ELF-1 (cell line): ENCODE measurements at places on chromosomes 11 and 22.

- no peak for DNase-seq
Measured at GRCh38 chr11:115180272-115180671, 323.9 kb downstream of the CADM1 start.

GRCh38 chr11:117992136-117992535, 5.9 kb downstream of the IL10RA start:
- DNase-seq = no peak

- DNase-seq = no peak
Measured at GRCh38 chr11:58057481-58057880, 26.7 kb downstream of the OR6Q1 start.

DNA sequence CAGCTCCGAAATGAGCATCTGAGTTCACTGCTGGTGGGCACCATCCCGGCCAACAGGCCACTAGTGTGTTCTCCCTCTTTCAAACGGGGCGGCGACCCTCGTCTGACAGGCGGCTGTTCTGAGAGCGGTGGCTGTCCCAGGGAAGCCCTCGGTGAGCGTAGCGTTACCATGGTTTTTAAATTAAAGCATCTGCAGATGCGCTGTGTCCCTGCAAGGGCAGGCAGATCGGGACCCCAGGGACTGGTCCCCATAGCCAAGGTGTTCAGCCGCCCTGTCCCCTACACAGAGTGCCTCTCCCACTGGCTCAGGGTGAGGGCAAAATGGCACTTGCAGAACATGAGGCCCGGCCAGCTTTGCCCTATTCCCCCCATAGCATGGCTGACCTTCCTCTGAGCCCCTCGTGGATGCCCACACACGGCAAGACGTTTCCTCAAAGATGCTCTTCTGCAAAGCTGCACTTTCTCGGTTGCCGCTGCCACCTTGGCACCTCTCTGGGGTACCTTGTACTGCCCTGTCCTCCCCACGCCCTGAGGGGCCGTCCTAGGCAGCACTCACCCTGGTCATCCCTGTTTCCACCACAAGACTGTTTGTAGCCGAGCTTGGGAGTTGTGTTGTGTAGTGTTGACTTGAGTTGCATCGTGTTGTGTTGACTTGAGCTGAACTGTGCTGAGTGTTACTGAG, 51.9 kb upstream of the KCNQ1OT1 start:
- no peak for DNase-seq

- DNase-seq = no peak
Measured at GRCh38 chr11:26229257-26229656, 102.7 kb upstream of the ANO3 start.

DNA sequence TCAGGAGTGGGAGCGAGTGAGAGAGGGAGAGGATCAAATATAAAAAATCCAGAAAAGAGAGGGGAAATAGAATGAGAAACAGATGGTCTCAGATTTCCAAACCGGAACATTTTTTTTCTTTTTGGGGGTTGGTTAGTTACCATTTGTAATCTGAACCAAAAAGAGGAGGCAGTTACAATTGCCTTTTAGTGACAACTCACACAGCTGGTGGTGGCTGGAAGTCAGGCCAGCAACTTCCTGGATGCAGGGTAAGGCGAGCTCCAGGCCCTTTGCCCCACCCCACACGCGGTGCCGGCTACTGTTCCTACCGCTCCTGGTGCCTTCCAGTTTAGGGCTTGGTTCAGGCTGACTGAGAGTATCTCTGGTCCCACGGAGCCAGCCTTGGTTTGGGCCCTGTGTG, 21.0 kb upstream of the UBASH3B start:
- DNase-seq = no peak

DNA sequence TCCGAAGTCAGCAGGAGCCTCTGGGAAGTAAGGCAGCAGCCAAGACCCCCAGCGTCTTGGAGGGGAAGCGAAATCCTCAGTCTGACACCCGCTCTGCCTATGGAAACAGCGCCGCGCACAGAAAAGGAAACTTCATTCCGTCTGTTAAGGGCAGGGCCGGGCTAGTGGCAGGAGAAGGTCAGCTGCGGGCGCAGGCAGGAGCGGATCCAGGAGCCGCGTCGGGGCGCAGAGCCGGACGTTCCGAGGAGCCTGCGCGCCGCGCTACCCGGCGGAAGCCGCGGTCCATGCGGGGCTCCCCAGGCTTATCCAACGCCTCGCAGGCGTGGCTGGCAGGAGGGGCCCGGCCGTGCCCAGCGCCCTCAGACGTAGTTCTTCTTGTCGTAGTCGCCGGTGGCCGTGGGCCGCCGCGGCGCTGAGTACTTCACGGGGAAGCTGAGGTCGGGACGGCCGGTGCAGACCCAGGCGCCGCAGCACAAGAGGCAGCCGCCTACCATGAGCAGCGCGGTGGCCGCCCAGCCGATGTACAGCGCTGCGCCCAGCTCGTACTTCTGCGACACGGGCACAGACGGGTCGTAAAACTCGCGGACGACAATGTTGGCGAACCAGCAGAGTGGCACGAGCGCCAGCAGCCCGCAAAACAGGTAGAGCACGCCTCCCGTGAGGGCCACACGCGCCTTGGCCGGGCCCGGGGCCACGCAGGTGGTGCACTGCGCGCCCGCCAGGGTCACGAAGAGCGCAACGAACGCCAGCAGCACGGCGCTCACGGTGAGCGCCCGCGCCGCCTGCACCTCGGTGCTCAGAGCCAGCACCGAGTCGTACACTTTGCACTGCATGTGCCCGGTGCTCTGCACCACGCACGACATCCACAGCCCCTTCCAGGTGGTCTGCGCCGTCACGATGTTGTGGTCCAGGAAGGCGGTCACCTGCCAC, 705 bp downstream of the CLDN5 start:
- peak; percentile 71 for DNase-seq

DNA sequence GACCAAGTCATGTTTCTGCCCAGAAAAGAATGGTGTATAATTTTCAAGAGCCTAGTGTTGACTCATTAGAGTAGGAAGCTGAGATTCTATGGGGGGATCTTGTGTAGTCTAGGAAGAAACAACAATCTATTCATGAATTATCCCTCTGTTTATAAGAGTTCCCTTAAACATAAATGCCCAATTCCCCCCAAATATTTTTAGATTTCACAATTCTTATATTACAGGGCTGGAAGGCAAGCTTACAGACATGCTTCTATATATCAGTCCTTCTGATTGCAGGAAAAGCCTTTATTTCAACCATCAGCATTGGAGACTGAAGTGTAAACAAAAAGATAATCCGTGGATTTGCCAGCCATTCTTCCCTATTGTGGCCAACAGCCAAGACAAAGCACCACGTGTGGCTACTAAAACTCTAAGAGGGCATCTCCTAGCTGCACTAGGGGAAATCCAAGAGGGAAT, 71.4 kb downstream of the NAT10 start:
- no peak for DNase-seq

DNA sequence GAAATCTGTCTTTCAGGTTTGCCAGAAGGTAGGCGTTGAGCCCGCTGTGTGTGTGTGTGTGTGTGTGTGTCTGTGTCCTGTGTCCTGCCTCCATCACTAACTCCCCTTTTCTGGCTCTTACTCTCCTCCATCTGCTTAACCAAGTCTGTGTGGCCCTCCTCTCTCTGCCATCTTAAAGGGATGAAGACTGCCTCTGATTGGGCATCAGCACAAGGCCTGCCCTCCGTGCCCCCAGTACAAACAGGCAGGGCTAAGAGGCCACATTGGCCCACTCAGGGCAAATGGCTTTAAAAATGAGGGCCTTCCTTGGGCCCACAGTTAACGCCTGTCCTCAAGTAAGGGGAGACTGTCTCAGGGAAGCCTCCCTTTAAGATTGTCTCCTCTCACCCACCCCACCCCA, 10.9 kb downstream of the RCOR2 start:
- DNase-seq = no peak

GRCh38 chr11:76568139-76568538, 102.4 kb downstream of the LRRC32 start:
- DNase-seq = no peak

GRCh38 chr11:5123802-5124521, 14.2 kb downstream of the OR52A5 start:
- peak; percentile 73 for DNase-seq

GRCh38 chr11:34243600-34244464, 114.0 kb downstream of the ABTB2 start:
- peak; percentile 86 for DNase-seq

DNA sequence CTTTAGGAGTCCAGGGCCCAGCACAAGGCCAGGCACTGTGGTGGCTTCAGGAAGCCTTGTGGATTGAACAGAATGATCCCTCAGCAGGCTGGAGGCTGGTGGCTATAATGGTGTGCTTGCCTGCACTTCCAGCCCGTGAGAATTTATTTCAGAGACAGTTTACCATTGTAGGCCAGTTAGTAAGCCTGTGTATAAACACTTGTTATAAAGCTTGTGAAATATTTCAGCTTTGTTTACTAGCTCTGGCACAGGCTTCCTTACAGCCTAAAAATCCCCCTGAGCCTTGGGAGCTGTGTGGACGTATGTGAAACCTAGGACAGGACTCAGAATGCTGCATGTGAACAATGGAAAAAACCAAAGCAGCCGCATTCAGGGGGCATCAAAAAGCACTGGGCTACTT, 26.6 kb upstream of the ACER3 start:
- DNase-seq = no peak

DNA sequence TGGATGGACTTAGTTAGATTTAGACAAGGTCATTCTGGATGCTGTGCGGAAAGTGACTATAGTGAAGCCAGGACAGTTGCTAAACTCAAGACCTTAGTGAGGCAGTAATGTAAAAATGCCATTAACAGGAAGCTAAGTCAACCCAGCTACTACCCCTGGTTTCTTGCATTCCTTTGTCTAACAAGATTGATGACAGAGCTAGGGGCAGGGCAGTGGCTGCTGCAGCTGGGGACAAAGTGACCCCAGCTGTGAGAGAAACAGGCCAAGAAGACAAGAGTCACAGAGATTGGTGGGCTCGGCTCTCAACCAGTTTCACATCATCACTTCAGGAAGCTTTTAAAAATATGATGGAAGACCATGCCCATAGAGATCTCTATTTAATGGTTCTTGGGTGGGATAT, 110.4 kb upstream of the POU2AF2 start:
- DNase-seq = peak; percentile 59

GRCh38 chr11:128664317-128664716, 29.6 kb upstream of the FLI1 start:
- DNase-seq = peak; percentile 69

GRCh38 chr11:93737904-93738612, 3.2 kb downstream of the TAF1D start:
- DNase-seq = no peak

DNA sequence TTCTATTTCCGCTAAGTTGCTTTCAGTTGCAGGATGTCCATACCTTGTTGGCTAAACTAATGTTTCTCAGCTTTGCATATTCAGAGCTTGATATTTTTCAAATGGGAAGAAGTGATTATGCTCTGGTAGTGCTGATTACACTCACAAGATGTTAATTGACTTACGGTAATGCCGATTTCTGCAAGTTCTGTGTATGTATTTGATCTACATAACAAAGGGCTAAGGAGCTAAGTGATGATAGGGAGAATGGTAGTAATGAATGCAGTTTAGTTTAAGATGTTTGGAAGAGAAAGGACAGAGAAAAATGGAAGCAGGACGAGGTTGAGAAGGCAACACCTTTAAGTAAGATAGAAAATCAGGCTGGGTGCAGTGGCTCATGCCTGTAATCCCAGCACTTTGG, 61.4 kb downstream of the FAM83F start:
- DNase-seq = no peak

GRCh38 chr22:26558248-26558895, 31.6 kb downstream of the TPST2 start:
- no peak for DNase-seq

DNA sequence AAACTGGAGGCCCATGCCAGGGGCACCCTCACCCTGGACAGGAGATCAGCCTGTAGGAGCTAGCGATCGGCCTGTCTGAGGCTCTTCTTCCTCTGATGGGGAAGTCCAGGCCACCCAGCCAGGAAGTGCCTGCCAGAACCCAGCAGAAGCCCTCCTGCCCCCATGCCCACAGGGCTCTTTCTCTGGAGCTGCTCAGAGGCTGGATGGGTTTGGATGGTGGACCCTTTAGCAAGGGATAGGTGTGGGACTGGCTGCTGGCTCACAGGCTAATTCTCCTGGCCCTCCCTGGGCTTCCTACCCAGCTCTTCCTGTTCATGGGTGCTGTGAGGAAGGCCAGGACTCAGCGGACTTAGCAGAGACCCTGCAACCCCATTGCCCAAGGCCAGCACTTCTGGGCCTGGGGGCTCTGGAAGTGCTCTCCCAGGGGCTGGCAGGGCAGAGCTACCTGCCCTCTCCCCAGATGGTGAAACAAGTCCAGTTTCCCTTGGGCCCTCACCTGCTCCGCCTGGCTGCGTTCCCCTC, 7.6 kb downstream of the FXYD2 start:
- peak; percentile 71 for DNase-seq

DNA sequence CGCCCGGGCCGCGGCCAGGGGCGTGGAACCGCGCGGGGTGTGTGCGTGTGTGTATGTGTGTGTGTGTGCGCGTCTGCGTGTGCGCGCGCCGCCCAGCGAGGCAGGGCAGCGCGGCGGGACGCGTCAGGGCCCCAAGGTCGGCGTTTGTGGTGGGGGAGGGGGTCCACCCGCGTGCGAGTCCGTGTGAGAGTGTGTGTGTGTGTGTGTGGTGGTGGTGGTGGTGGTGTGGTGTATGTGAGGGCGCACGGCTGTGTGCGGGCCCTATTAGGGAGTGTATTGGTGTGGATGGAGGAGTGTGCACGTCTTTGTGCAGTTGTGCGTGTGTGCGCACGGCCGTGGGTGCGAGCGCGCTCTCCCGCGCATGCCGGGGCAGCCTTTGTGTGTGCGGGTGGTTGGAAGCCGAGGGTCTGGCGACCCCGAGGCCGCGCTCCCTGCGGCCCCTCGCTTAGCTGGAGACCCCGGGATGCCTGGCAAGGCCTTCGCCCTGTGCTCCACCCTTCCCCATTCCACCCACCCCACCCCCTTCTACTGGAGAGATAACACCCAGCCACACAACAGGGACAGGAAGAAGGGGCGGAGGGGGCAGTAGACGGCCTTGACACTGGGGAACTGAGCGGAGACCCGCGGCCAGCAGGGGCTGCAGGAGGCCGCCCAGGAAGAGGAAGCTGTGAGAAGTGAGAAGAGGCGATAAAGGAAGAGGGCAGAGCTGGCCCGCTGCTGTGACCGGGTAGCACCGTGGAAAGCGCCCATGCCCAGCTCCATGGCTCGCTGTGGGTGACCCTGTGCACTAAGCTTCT, 528 bp upstream of the ARRB1 start:
- peak; percentile 82 for DNase-seq

GRCh38 chr11:76839311-76839710, 21.4 kb upstream of the ACER3 start:
- peak; percentile 35 for DNase-seq

DNA sequence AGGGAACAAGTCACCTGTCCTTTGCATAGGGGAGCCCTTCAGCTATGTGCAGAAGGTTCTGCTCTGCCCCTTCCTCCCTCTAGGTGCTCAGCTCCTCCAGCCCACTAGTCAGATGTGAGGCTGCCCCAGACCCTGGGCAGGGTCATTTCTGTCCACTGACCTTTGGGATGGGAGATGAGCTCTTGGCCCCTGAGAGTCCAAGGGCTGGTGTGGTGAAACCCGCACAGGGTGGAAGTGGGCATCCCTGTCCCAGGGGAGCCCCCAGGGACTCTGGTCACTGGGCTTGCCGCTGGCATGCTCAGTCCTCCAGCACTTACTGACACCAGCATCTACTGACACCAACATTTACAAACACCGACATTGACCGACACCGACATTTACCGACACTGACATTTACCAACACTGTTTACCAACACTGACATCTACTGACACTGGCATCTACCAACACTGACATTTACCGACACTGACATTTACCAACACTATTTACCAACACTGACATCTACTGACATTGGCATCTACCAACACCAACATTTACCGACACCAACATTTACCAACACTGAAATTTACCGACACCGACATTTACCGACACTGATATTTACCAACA, 71.9 kb upstream of the PPP6R3 start:
- DNase-seq = no peak
